ENCODE measurements at places on chromosomes 13 and 19.

DNA sequence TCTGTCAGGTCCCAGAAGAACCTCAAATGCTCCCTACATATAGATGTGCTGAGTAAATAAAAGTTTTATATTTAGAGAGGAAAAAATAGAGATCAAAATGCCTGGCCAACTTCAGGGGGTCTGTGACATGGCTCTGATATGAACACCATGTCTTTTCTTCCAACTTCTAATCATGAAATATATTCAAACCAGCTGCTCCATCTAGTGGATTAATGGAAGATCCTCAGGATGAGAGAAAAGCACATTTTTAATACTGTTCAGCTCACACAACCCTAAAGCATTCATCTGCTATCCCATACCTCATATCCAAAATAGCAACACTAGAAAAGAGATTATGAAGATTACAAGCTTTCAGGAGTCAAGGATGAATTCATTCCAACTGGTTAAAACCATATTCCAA, 56.0 kb upstream of the DOCK9 start:
- no peak for DNase-seq

DNA sequence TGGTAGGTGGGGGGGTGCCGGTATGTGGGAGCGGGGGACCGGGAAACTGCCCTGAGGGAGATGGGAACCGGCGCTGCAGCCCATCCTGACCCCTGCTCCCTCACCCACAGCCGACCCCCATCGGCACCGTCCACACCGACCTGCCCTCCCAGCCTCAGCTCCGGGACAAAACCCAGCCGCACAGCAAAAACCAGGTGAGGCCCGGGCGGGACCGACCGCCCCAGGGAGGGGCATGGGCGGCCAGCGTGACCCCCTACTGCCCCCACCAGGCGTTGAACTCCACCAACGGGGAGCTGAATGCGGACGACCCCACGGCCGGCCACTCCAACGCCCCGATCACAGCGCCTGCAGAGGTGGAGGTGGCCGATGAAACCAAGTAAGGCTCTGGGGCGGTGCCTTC, 35.9 kb downstream of the BTBD2 start:
- no peak for DNase-seq

- DNase-seq = no peak
These were observed 27.7 kb downstream of the CRTC1 start for GRCh38 chr19:18710996-18711751.

DNA sequence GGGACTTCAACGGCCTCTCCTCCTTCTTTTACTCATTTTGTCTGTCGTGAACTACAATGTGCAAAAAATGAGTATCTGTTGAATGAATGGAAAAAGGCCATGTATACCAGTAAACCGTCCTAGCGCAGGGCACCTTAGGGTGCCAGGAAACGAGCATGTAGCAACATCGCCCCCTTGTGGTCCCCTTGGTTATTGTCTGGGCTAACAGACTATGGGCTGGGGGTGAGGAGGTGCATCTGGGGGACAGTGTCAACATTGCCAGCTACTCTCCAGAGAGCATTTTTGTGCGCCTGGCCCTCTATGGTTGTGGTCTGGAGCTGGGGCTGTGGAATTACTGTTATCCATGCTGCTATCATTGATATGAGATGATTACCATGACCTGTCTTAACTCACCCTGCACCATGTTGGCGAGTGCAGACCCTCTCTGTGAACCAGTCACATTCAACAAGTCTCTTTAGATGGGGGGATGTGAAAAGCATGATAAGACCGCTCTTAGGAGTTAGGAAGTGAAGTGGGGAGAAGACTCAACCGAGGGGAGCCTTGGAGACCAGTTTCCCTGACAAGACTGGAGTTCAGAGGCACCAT, 22.8 kb upstream of the SIGLEC11 start:
- DNase-seq = peak; percentile 51

- no peak for DNase-seq
These were observed 185.4 kb upstream of the CSNK1A1L start for GRCh38 chr13:37290716-37291505.

GRCh38 chr13:49532593-49532992, 36.8 kb downstream of the PHF11 start:
- no peak for DNase-seq

- no peak for DNase-seq
These were observed 2.0 kb upstream of the USF2 start for GRCh38 chr19:35266520-35267352.

- no peak for DNase-seq
These were observed 17.5 kb upstream of the CPB2 start for GRCh38 chr13:46122304-46122703.

GRCh38 chr19:343941-344624, 513 bp downstream of the MIER2 start:
- no peak for DNase-seq

DNA sequence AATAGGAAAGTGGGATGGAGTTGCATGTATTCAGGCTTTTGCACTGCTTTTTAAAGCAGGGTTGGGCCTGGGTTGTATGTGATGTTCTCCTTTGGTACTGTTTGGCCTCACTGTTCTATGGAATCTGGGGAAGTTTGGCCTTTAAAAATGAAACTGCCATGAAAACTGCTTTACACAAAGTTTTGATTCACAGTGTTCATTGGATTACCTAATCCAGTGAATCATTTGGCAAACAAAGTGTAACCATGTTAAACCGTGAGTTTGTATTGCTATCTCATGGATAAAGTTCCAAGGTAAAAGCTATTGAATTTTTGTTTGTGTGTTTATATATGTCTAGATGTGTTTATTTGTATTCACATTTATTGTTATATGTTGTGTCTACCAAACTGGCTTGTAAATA, 1658.6 kb downstream of the OLFM4 start:
- DNase-seq = no peak

DNA sequence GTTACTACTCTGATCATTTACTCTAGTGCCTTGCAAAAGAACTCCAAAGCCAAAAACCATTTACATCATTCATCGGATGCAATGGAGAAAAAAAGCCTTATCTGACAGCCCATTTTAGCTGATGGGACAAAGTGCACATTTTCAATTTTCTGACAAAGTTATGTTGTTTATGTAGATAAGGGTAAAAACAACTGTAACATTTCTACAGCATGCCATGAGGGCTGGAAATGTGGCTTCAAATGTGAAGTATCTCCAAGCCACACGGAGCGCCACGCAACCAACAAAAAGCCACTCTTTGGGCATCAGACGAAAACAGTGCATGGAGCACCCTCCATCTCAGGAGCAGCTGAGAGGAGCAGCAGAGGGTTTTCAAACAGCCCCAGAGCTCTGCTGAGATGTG, 364.6 kb upstream of the ZNF507 start:
- DNase-seq = no peak

DNA sequence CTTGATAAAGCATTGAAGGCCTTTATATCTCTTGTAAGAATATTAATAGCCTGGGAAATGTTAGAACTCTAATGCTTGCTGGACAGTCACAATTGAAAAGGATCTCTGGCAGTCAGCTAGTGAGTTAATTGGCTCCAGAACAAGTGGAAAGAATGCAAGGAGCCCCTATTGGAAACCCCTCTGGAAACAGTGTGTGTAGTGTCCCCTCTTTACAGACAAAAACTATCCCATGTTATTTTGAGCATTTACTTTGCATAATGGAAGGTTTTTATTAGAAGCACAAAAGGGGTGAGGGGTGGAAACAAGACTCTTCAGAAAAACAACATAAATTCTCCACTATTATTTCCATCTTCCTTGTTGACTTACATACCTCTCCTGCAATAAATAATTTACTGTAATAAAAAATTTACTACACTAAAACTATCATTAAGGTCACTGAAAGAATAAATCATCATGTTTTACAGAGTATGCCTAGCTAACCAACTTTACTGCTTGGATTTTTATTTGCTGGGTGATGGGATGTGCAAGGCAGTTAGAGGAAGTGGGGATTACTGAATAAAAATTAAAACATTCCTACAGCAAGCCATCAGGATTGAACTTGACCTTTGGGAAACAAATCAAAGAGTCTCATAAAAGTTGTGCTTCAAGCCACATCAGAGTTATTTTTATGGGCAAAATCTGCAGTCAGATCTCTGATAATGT, 610.4 kb downstream of the TBC1D4 start:
- no peak for DNase-seq

DNA sequence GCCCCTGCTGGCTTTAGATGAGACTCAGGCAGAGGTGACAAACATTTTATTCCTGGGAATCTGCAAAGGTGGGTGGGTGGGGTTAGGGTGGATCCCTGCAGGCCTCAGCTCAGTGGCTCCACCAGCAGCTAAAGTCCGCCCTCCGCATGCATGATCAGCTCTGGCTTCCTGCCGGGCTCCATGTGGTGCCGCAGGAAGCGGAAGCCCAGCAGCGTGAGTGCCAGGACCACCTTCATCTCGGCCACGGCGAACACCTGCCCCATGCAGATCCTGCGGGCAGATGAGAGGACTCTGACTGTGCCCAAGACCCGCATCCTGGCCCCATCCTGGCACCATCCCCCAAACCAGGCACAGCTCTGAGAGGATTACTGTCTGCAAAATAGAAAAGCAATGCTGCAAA, 26.3 kb downstream of the CYP4F2 start:
- no peak for DNase-seq

DNA sequence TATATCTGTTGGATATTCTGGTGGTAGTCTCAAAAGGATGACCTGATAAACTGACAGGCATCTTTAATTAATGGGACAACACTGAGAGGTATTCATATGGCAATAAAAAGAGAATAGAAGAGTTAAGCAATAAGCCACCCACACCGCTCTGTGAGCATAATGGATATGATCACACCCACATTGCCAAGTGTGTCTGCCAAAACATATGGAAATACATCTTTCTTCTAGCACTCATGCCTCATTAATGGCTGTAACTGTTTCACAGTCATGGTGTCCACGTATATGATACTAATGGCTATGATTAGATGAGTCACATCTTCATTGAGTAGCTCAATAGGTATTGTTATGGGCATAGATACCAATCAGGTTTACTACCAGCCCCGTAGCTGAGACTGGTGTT, 13.1 kb downstream of the IGFL3 start:
- DNase-seq = no peak

DNA sequence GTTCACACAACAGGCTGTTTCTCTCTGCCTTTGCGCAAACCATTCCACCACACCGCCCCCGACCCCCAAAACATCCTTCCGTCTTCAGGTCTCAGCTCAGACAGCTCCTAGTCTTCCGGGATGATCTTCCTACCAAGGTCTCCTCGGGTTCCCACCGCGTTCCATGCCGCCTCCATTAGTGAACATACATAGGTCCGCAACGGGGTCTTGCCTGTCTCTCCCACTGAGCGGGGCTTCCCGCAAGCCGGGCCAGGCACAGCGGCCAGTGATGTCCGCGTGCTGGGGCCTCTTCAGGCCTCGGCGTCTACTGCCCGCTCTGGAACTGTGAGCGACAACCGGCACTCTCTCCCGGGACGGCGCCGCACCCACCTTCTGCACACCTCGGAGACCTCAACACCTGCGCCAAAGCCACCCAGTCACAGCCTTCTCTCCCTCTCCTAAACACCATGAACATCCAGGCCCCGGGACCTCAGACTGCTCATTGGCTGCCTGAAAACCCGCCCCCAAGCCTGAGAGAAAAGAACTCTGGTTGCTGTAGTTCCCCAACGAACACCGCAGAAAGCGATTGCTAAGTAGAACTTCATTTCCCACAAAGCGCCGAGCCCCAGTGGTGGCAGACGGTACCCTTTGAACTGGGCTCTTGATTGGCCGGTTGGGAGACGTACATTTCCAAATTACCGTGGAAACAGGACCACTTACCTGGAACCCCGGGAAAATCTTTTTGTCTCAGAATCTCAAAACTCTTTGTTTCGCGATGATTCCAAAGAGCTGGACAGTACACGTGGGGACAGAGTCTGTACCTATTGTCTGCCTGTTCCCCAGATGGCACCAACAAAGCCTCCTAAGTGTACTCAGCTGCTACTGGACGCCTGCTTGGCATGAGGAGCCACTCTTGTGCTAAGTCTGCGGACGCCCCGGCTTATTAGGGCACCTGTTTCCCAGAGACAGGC, 9.5 kb downstream of the DYRK1B start:
- DNase-seq = peak; percentile 12
